ENCODE measurements at places on chromosomes 2 and 18.

DNA sequence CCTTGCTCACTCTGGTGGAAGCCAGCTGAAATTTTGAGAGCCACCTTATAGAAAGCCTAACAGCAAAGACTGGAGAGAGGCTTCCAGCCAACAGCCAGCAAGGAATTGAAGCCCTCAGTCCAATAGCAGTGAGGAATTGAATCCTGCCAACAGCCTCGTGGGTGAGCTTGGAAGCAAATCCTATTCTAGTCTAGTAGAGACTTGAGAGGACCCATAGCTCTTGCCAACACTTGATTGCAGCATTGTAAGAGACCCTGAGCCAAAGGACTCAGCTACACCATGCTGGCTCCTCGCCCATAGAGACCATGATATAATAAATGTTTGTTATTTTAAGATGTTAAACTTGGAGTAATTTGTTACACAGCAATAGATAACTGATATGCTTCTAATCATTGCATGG lies 403.0 kb upstream of the TNP1 start:
- DNase-seq: no peak

DNA sequence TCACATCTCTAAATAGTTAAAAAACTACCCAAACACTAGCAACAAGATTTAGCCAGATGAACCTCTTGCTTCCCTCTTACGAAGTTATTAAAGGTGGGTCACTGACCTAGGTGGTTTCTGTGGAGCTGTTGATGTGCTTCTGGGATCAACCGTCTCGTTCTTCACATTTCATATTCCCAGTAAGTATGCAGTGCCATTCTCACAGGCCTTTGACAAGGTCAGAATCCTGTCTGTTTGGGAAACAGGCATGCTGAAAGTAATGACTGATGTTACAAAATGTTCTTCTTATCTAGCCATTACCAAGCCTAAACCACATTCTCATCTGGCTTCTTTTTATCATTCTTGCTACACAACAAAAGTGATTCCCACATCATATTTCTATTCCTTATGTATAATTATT lies 70.3 kb downstream of the WDR7 start:
- DNase-seq: no peak

- peak; percentile 96 for DNase-seq
Measured at GRCh38 chr2:176997074-176997791, 215.4 kb upstream of the HNRNPA3 start.

- DNase-seq: no peak
Measured at GRCh38 chr18:77343846-77344510, 94.3 kb downstream of the GALR1 start.

- no peak for DNase-seq
Measured at GRCh38 chr2:239229545-239230279, 171.1 kb downstream of the HDAC4 start.

- DNase-seq: no peak
Measured at GRCh38 chr2:110152943-110153342, 37.3 kb upstream of the MALL start.

DNA sequence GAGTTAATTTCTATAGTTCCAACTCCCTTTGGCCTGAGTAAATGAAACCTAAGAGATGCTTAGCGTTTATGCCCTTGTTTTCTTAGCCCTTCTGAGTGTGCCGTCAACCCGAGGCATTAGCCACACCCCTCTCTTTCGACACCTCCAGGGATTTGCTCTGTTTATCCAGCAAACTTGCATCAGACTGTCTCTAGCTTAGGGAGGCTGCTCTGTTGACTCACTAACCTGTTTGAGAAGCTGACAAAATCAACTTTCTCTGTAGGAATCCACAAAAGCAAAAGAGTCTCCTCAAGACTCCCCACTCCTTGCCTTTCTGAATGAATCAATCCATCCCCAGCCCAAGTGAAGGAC lies 317.6 kb downstream of the TNS1 start:
- DNase-seq: peak; percentile 98

GRCh38 chr2:46277431-46278190 lies 19.6 kb upstream of the EPAS1 start:
- no peak for DNase-seq

- no peak for DNase-seq
Measured at GRCh38 chr2:71136174-71136573, 5.7 kb downstream of the MPHOSPH10 start.

DNA sequence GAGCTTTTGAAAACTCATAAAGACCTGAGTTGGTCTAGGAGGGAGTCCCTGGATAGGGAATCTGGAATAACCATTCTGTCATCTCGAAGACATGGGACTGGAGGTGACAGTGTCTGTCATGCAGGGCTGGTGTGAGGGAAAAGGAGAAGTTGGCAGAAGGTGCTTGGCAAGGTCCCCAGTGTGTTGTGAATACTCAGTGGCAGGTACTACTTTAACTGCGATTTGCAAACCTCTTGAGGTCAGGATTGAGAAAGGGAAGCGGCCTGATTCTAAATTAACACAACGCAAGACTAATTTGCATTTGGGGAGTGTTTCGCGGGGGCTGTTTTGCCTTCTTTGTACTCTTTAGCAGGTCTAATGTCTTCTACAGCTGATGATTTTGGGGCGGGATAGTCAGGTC lies 77.0 kb upstream of the TMEM200C start:
- DNase-seq: no peak

DNA sequence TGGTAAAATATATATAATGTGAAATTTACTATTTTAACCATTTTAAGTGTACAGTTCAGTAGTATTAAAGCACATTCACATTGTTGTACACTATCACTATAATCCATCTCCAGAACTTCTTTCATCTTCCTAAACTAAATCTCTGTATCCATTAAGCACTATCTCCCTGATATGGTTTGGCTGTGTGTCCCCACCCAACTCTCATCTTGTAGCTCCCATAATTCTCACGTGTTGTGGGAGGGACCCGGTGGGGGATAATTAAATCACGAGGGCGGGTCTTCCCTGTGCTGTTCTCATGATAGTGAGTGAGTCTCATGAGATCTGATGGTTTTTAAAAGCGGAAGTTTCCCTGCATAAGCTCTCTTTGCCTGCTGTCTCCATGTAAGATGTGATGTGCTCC lies 178.9 kb upstream of the NABP1 start:
- no peak for DNase-seq

DNA sequence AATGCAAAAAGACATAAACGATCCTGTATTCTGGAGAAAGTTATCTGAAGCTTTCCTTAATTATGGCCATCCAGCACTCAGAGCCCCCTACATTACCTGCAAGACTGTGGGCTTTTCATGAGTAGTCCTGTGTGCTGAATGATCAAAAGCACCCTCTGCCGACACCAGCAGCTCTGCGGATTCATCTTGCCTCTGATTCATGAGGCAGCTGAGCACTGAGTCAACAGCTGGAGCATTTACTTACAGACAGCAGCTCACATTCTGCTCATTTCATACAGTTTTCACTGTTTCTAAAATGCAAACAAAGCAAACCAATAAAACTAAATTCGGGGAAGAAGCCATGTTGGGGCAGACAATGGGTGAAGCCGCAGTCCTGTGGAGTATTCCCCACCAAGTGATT lies 886.5 kb downstream of the CNTNAP5 start:
- DNase-seq: peak; percentile 1

DNA sequence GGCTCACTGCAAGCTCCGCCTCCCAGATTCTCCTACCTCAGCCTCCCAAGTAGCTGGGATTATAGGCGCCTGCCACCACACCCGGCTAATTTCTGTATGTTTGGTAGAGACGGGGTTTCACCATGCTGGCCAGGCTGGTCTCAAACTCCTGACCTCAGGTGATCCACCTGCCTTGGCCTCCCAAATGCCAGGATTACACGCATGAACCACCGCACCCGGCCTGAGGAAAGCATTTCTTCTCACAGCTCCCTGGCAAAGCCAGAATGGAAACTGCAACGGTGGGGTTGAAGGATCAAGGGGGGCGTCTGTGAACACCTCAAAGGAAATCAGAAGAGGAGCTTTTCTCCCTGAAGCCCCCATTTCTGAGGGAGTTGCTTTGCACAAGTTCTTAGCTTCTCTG lies 11.2 kb upstream of the TEX51 start:
- no peak for DNase-seq

DNA sequence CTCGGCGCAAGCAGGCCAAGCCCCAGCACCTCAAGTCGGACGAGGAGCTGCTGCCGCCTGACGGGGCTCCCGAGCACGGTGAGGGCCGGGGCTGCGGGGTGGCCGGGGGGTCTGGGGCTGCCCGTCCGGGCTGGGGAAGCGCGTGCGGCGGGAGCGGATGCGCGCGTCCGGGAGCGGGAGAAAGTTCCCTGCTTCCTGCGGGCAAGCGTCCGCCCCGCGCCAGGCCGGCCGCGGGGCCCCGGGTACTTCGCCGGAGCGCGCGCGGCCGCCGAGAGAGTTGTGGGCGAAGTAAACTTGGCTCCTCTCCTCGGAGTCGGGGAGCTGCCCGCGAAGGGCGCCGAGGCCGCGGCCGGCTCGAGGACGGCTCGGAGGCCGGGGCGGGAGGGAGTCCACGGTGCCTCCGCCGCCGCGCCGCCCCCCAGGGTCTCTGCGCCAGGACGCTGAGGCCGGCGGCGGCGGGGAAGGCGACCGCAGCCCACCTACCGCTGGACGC lies 707 bp downstream of the SALL3 start:
- DNase-seq: no peak

DNA sequence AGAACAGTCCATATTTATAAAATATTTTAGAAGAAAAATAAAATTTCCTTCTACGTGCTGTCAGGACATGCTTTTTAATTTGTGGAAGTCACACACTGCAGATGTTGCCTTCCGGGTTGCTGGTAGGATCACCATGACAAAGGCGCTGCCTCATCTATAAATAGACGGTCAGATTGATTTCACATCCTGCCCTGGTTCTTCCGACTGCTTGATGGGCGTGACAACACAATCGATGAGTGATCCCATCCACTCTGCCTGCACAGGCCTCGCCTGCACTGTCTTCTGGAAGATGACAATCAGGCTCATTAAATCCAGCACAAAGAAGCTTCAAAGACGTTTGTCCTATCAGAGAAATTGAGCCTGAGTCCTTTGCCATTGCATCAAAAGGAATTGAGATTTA lies 318.9 kb upstream of the TRIB2 start:
- no peak for DNase-seq

DNA sequence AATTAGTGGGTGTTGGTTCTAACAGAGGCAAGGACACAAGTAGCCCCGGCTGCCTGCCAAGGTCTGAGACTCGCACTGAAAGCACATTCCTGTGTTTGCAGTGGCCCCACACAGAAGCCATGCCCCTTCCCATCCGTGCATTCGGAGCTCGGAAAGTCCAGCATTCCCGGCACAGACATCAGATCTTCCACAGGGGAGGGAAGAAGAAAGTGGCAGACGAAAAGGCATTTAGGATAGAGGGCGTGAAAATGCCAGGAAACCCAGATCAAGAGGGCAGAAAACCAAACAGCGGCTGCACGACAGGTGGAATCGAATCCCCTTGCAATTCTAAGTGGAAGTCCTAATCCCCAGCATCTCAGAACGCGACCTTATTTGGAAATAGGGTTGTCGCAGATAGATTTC lies 105.5 kb upstream of the ASB18 start:
- DNase-seq: no peak

- peak; percentile 93 for DNase-seq
Measured at GRCh38 chr2:54531558-54531957, 75.4 kb downstream of the SPTBN1 start.

DNA sequence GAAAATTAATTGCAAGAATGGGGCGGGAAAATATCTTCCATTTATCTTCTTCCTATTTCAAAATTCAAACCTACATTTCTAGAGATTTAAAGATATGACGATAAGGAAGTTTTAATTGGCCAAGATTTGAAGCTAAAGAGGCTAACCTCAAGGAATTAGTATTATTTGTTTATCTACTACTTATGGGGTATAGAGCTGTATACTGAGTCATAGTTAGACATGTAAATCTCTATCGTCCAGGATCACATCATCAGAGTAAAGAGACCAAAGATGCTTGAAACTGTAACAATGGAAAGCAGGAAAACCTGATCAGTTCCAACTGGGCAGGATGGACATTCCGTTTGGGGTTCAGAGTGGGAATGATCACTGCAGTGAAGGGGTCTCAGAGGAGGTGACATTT lies 95.2 kb upstream of the KLF7 start:
- DNase-seq: no peak

DNA sequence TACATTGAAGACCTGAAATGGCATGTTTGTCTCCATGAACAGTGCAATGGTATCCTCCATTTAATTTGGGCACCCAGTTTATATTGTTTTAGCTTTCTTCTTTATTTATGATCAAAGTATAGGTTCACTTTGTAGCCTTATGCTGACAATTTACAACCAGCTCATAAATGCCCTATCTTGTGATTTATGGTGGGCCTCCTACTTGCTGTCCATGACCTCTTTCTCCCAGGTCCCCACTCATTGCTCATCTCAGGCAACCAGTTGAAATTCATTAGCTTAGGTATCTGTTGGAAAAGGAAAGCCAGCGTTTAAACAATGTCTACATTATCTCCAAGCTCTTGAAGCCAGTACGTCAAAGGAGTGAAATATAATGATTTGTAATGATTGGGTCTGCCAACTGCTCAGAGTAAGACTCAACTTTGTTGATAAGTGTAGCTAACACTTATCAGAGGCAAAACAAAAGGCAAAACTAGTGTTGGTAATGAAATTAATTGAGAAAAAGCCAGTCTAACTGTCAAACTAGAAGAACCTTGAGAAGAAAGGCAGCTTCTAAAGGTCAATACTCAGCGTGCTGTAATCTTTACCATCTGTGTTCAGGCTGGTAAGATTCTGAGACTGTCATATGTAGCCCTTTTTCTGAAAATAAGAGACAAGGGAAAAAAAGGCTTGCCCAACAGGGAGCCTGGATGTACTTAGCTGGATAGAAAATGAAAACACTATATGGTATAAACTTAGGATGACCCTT lies 695.9 kb downstream of the EPHA4 start:
- no peak for DNase-seq

DNA sequence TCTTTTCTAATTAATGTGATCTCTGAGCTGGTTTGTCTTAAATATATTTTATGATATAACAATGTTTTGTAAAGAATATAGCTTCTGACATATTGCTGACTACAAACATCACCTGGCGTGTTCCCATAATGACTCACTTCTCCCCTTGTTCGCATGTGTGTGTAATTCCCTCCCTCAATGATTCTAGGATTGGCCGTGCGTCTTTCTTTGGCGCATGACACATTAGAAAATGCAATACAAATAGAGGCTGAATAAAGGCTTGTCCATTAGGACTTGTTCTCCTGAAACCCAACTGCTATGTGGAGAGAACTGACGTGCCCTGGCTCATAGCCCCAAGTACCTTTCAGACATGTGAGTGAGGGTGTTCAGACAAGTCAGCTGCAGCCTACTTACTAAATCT lies 159.7 kb upstream of the CDH20 start:
- DNase-seq: no peak

DNA sequence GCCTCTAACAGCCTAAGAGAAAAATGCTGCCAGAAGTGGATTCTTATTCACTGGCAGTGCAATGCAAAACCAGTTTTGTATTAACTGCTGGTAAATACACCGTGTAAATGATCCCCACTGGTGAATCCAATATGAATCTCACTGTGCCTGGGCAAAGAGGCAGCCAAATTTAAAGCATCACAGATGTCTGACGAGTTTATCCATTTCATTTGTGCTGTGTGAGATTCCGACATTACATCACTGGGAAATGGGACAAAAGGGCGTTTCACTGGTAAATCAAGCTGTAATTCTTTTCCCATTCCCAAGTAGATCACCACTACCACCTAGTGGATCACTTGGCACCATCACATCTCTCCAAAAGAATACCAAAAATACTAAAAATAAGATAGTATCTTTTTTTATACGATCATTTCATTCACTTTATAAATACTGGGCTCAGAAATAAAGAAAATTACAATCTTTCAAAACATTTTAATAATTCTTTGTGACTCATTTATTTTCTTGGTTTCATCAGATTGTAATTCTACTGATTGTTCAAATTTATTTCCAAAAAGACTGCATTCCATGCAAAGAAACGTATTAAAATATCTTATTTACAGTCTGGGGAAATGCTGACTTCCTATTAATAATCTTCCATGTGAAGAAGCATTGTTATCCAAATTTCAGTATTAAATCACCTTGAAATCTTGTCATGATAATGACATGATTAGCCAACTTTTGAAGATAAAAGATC lies 125.6 kb downstream of the GRB14 start:
- DNase-seq: peak; percentile 64

Measured in renal cortical epithelial cell (primary cell).